ENCODE measurements at places on chromosomes 1 and 21. TPM values are rescaled to one million over a fixed set of nuclear protein-coding genes. Genes with fewer than 3 reads are reported as not detected.

TCHHL1 gene
- not detected for total RNA-seq

ATAD3C gene
- total RNA-seq, result not detected

LDLRAP1 gene
- total RNA-seq, result 14.8 TPM

NFASC gene
- 0.06 TPM for total RNA-seq

BARHL2 gene
- total RNA-seq, result not detected

Data from glomerular endothelial cell (primary cell).